ENCODE measurements at places on chromosomes 1 and 21. TPM values are rescaled to one million over a fixed set of nuclear protein-coding genes. Genes with fewer than 3 reads are reported as not detected.

Gene KLHDC7A
- not detected for total RNA-seq

DNA sequence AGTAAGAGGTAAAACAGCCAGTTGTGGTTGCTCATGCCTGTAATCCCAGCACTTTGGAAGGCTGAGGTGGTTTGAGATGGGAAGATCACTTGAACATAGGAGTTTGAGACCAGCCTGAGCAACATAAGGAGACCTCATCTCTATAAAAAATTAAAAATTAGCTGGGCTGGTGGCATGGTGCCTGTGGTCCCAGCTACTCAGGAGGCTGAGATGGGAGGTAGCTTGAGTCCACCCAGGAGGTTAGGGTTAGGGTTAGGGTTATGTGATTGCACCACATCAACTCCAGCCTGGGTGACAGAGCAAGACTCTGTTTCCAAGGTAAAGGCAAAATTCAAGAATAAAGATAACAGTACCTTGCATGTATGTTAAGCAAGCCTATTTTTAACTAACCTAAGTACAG is 3.5 kb downstream of the SAMSN1 start:
- no peak for DNase-seq

GRCh38 chr1:109840011-109840629 is 70.5 kb upstream of the CSF1 start:
- DNase-seq, result no peak

DNA sequence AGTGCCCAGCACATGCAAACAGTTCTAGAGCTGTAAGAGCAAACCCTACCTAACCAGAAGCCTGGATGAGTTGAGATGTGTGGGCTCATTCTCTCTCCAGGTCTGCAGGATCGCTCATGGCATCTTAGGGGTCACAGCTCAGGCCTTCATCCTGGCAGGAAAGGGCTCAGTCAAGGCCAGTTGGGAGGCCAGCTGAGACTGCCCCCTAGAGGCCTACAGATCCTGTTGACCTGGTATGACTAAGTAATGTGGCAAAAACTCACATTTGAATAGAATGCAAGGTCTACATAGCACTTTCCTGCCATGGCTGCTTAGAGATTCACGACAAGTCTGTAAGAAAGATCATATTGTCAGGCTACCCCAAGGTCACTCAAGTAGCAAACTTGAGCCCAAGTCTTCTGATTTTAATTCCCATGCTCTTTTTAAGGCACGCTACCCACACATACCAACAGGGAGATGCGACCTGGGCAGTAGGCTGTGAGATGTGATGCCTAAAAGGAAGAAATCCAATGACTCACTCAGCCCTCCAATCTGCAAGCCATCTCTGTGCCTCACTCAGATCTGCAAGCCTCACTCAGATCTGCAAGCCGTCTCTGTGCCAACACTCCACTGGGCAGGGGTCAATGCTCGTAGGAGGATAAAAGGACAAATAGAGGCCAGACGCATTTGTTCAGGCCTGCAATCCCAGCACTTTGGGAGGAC is 5.1 kb upstream of the CAPN8 start:
- peak; percentile 57 for DNase-seq

Gene UTP11
- total RNA-seq, result 125 TPM

Data from SJCRH30 (cell line).